ENCODE measurements at places on chromosomes 4 and X. TPM values are rescaled to one million over a fixed set of nuclear protein-coding genes. Genes with fewer than 3 reads are reported as not detected.

The FRMPD3 gene
- 1.0 TPM for total RNA-seq

The SLC39A8 gene
- total RNA-seq, result 30.8 TPM

DNA sequence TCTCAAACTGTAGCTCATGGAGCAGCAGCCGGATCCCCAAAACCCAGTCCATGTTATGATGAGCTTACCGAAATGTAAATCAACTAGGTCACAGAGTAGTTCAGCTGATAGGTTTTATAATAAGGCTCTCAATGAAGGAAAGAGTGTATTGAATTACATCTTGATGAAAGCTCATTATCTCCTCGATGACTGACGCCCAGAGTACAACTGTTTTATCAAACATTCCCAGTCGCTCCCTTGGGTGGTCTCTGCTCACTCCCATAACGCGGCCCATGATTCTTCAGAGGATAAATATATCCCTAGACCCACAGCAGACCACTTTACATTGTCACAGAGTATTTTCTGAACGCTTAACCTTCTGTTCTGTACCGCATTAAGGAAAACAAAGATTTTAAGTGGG, 452.3 kb upstream of the GALNT7 start:
- no peaks in the 10 kb centered on the region for H3K27me3 ChIP-seq
- H3K36me3 ChIP-seq, result no peaks in the 10 kb centered on the region
- DNase-seq, result no peak
- H3K4me3 ChIP-seq, result no peak overlapping the region
- no peaks in the 10 kb centered on the region for H3K4me1 ChIP-seq
- H3K27ac ChIP-seq, result no peak overlapping the region

- H3K27ac ChIP-seq, result no peak overlapping the region
- H3K4me1 ChIP-seq, result no peaks in the 10 kb centered on the region
- H3K4me3 ChIP-seq, result no peak overlapping the region
- DNase-seq, result no peak
- no peaks in the 10 kb centered on the region for H3K27me3 ChIP-seq
Measured at GRCh38 chr4:98565681-98566301, 92.6 kb downstream of the TSPAN5 start.

DNA sequence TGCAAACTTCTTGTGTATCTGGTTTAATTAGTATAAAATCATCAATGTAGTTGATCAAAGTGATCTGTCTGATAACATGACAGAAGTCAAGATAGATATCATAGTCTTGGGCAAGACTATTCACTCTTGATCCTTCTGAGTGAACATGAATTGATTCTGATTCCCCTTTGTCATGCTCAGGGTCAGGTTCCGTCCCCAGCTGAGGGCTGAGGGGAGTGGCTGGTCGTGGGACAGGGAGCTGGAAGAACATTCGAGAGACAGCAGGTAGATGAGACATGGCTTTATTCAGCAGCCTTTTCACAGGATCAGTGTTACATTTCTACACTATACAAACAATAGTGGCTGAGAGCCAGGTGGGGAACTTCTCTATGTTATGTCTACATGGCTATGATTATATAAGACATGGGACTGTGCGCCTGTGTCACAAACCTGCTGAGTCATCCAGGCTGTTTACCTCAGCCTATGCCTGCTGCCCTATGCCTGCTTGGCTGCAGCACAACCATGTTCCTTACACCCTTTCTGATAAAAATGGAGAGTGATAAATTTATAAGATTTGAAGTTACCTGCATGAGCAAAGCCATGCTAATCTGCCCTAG, 586.9 kb upstream of the NR3C2 start:
- no peak overlapping the region for H3K27ac ChIP-seq
- H3K36me3 ChIP-seq, result no peaks in the 10 kb centered on the region
- no peak overlapping the region for H3K4me3 ChIP-seq

- H3K27ac ChIP-seq, result no peak overlapping the region
- no peaks in the 10 kb centered on the region for H3K4me1 ChIP-seq
- no peak overlapping the region for H3K4me3 ChIP-seq
- no peaks in the 10 kb centered on the region for H3K27me3 ChIP-seq
- no peak for DNase-seq
Measured at GRCh38 chr4:118081434-118081833, 47.1 kb downstream of the NDST3 start.

DNA sequence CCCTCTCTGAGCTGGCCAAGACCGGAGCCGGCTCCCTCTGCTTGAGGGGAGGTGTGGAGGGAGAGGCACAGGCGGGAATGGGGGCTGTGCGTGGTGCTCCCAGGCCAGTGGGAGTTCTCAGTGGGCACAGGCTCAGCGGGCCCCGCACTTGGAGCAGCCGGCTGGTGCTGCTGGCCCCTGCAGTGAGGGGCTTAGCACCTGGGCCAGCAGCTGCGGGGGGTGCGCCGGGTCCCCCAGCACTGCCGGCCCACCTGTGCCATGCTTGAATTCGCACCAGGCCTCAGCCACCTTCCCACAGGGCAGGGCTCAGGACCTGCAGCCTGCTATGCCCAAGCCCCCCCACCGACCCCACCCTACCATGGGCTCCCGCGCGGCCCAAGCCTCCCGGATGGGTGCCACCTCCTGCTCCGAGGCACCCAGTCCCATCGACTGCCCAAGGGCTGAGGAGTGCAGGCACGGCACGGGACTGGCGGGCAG, 602.5 kb downstream of the KCTD8 start:
- H3K36me3 ChIP-seq, result no peaks in the 10 kb centered on the region
- no peaks in the 10 kb centered on the region for H3K4me1 ChIP-seq
- H3K4me3 ChIP-seq, result no peak overlapping the region
- H3K27ac ChIP-seq, result no peak overlapping the region
